Fibroblast of pulmonary artery (primary cell): ENCODE measurements at places on chromosomes 2 and 18.
A peak's percentile ranks its signal among the peaks of the same experiment; 100 is the strongest.

GRCh38 chr2:126241001-126241400 is 415.0 kb upstream of the GYPC start:
- DNase-seq: no peak

GRCh38 chr18:45171679-45172191 is 443.5 kb upstream of the SLC14A2 start:
- peak; percentile 49 for DNase-seq

- no peak for DNase-seq
These were observed 96.8 kb upstream of the PPP1CB start for GRCh38 chr2:28654663-28655320.

GRCh38 chr2:101295895-101296294 is 12.6 kb downstream of the RNF149 start:
- DNase-seq: peak; percentile 28

GRCh38 chr2:48545244-48545643 is 15.3 kb downstream of the STON1 start:
- no peak for DNase-seq

GRCh38 chr2:216206821-216207220 is 97.7 kb downstream of the XRCC5 start:
- DNase-seq: no peak

- DNase-seq: no peak
These were observed 67.7 kb upstream of the ARHGAP28 start for GRCh38 chr18:6661692-6662415.

DNA sequence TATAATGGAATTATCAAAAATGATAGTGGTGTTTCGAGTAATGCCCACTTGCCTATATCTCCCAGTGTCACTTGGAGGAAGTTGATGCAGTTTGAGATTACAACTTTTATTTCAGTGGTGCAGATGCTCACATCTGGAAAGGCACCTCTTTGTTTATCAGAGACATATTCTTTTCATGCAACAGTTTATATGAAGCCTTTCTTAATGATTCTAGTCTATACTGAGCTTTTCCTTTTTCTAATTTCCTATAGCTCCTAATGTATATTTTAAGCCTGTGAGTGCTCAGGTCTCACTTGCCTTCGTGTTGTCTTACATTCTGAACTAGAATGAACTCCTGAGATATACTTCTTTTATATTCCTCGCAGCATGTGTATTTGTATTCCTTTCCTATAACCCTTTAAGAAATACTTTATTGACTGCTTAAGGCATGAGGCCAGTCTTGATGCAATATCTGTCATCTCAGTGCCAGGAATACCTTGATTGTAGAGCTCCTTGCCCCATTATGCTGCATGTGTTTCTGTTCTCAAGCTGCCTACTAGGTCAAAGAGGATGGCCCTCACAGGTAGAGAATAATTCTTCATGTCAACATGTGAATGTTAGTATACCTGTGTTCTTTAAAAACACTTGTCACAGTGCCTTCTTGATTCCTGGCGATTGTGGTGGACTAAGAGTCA is 52.6 kb downstream of the VRK2 start:
- no peak for DNase-seq

DNA sequence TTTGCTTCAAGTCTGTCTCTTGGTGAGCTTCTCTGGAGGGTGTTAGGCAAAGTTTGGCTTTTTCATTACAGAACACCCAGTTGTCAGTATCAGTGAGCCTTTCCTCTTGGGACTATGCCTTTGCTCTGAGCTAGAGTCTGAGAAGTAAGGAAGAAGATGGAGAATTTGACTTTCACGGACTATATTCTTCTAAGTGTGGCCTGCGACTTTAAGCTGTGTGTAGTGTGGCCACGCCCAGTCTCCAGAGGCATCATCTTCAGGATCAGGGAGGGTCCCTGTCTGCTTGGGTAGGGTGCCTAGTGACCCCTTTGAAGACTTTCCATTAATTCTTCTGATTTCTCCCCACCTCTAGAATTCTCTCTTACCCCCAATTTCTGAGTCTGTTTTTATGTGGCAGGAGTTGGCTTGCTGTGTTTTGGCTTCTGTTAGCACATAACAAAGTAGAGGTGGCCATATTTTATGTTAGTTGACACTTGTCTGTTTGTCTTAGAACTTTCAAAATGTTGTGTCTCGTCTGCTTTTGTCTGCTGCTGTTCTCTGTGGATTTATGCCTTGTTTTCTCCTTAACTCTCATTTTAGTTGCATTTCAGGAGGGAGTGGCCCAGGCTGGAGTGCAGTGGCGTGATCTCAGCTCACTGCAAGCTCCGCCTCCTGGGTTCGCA is 8.6 kb downstream of the PLEKHB2 start:
- no peak for DNase-seq

DNA sequence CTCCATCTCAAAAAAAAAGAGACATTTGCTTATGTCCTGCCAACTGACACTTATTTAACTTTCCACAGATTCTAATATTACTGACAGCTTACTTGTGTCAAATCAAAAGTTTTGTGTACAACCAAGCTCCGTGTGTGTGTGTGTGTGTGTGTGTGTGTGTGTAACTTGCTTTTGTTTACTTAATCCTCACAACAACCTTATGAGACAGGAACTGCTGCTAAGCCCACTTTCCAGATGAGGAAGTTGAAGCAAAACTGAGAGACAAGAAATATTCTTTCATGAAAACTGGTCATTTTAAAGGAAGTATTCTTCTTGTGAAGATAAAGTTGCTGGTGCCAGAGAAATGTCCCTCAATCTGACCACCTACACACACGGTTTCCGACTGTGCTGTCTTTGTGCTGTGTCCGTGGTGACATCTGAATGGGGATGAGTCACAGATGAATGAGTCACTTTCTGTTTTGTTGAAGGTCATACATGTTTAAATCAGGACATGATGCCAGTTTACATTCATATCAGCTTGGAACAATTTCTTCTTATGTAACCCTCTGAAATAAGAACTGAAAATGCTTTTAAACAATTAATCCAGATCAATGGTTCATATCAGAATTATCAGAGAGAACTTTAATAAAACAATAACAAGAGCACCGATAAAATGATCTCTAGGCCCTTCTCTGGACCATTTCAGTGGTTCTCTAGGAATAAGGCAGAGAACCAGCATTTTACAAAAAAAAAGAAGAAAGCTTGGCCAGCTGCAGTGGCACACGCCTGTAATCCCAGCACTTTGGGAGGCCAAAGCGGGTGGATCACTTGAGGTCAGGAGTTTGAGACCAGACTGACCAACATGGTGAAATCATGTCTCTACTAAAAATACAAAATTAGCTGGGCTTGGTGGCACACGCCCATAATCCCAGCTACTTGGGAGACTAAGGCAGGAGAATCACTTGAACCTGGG is 95.5 kb downstream of the THNSL2 start:
- DNase-seq: peak; percentile 24

- DNase-seq: no peak
These were observed 538.0 kb downstream of the SLC4A3 start for GRCh38 chr2:220165401-220165800.
